ENCODE measurements at places on chromosomes 2 and 18. TPM values are rescaled to one million over a fixed set of nuclear protein-coding genes. Genes with fewer than 3 reads are reported as not detected.

GRCh38 chr2:169007941-169008340 lies 23.2 kb downstream of the ABCB11 start:
- DNase-seq, result no peak

EVA1A gene
- 27.3 TPM for total RNA-seq

DNA sequence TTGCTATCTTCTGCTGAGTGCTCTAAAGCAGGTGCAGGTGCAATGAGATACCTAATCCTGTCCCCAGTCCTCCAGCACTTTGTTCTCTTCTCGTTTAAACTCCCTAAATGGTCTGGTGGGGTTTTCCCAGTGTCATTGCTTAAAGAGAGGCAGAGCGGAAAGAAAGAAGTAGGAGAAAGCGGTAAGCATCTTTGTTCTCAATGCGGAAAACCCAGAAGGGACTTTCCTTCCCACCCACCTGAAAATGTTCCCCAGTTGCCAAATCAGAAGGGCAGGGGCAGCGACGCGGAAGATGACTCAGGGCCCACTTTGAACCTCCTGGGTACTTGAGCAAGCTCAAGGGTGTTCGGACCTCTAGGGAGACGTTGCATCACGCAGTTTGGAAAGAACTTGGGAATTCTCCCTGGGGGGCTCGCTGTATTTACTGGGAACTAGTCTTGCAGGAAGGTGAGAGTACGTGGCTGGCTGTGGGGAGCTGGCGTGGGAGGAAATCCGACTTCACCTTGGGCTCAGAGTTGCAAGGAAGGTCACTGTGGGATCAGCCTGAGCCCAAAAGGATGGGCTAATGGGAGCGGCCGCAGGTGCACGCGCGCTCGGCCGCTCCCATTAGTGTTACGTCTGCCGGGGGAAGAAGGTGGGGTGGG lies 589 bp upstream of the SGPP2 start:
- no peak for DNase-seq

- no peak for DNase-seq
Observed at GRCh38 chr2:233339427-233339826, 14.9 kb upstream of the DGKD start.

DNA sequence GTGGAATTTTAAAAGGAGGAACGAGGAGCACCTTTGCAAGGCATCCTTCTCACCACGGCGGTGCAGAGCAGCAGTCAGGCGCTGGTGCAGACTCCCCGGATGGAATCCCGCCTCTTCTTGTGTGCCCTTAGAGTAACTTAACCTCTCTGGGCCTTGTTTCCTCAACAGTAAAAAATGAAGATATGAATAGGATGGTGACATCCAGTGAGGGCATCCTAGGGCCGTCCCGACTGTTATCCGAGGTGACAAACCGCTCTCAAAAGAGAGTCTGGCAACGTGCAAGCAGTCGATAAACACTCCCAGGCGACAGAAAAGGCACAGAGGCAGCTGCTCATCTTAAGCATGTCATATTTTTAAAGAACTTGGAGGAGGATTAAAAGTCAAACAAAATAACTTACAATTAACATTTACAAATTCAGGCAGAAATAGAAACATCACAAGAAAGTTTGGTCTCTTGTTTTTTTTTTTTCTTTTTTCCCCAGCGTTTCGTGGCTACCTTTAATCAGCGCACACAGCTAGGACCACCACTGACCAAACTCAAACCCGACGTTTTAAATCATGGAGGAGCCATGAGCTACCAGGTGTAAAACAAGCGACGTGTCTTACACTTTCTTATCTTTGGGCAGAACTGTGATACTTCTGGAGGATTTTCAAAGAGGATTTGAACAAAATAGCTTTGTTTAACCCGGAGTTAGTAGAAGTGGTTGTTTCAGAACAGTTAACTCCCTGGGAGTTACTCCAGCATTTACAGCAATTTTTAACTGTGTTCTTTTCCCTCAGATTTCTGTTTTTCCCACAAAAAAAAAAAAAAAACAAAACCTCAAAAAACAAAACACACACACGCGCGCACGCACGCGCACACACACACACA lies 2.1 kb downstream of the MBP start:
- DNase-seq, result no peak
